ENCODE measurements at places on chromosomes 2 and 18.

GRCh38 chr2:102412199-102412598, 10.8 kb upstream of the IL18RAP start:
- DNase-seq, result no peak

- no peak for DNase-seq
Measured at GRCh38 chr2:20042531-20042930, 8.9 kb downstream of the LAPTM4A start.

DNA sequence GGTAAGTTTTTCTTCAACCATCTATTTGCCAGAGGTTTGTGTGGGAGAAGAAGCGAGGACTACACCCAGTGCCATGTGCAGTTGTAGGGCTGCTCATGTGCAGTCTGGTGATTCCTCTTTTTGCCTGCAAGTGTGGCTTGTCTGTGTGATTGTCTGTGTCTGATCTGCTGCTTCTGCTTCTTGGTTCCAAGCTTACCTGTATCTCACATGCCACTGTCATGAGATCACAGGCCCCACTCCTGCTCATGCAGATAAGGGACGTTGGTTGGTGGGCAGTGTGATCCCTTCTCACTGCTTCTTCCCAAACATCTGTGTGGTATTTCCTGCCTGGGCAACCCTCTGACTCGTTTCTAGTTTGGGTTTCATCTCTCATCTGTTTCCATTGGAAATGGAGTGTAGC, 27.1 kb downstream of the RRM2 start:
- DNase-seq, result no peak

DNA sequence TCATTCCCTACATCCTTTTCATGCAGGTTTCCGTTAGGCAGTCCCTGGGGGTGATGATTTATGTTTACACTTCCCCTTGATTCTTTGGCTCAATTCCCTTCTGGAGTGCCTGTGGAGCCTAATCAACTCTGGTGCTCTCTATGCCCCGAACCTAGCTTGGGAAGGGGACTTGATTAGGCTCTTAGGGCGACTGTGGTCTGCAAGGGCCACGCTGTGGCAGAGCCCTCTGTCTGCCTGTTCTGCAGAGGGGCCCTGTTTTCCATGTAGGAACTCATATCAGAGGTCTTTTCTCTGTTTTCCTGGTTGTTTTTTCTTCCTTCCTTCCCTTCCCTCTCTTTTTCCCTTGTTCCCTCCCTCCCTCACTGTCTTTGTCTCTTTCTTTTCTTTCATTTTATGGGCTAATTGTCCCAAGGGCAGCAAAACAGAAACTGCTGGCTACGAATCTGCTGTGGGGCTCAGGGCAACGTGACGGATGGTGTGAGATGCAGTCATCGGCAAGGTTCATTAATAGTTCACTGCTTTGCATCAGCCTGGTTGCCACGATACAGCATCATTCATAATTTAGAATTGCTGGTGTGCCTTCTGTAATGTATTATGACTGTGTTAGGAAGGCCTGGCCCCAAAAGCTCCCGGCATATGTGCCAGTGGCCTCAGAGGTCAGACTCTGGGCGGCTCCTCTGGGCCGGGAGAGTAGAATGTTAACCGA, 134.5 kb downstream of the NAPG start:
- DNase-seq, result no peak

- no peak for DNase-seq
Measured at GRCh38 chr18:598124-598589, 1.4 kb downstream of the CLUL1 start.

DNA sequence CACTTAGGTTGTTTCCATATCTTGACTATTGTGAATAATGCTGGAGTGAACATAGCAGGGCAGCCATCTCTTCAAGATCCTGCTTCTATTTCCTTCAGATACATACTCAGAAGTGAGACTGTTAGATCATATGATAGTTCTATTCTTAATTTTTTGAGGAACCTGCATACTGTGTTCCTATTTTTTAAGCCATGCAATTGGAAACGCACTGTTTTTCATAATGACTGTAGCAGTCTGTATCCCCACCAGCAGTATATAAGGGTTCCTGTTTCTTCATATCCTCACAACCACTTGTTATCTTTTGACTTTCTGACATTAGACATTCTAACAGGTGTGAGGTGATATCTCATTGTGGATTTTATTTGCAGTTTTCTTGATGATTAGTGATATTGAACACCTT, 15.5 kb downstream of the NEURL3 start:
- DNase-seq, result no peak

- no peak for DNase-seq
Measured at GRCh38 chr2:46800218-46800617, 115.4 kb downstream of the MCFD2 start.

DNA sequence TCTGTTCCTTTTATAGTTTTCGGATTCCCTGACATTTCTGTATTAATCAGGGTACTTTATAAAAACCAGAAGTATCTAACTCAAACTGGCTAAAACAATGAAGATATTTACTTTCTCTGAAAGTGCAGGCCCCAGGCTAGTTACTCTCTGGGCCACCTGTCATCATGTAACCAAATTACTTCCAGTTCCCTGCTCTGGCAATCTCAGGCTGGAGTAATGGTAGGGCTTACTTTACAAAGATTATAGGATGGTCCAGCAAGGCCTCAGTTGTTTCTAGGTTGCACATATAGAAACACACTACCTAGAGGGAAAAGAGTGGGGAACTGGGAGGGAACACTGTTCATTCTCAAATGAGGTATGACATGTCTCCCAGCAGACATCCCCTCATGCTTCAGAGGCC, 74.8 kb downstream of the CHST9 start:
- DNase-seq, result no peak

DNA sequence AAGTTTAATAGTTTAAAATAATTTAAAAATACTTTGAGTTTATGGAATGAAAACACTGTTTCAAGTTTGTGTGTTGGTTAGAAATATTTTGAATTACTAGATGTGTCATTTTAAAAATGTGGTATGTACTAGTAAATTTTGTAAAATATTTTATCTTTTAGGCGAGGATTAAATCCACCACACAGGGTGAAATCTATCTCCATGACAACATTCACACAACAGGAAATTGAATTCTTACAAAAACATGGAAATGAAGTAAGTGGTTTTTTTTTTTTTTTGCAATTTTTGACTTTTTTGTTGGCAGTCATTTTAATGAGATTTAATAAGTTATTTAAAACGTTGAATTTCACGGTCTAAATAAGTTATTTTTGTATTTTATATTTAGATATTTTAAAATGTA, 19.4 kb downstream of the AGFG1 start:
- no peak for DNase-seq

DNA sequence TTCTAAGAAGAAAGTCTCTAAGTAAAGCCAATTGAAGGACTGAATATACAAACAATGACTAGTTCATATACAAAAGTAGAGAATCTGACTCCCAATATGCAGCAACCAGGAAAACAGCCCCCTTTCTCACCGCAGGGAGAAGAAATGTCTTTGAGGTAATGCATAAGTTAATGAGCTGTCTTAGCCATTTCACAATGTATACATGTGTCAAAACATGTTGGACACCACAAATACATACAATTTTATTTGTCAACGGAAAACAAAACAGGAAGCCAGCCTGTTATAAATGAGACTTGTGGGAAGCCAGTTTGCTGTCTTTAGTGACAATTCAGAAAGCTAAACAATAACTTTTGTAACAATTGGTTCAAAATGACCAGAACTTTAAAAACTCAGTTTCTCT, 389.2 kb downstream of the CBLN2 start:
- DNase-seq, result no peak

- DNase-seq, result no peak
Measured at GRCh38 chr2:216018709-216019108, 5.4 kb upstream of the MREG start.

DNA sequence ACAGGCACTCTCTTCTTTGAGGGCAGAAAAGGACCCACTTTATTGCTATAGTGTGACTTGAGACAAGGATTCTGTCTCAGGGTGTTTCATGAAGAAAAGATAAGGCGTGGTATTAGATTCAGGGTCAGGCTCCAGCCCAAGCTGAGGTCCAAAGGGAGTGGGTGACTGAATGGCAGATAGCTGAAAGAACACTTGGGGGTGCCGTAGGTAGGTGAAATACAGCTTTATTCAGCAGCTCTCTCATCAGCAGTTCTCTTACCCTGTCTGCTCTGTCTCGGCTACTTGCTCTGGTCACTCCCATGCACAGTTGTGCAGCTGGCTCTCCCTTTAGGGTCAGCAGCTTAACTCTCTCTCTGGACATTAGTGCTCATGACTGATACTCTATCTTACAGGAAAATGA, 379.9 kb downstream of the LPIN1 start:
- DNase-seq, result no peak
